Activated naive CD4-positive, alpha-beta T cell treated with anti-CD3 and anti-CD28 coated beads for 36 hours (primary cell): ENCODE measurements at places on chromosomes 6 and 20. TPM values are rescaled to one million over a fixed set of nuclear protein-coding genes. Genes with fewer than 3 reads are reported as not detected.

GRCh38 chr6:40328986-40329545 is 258.1 kb downstream of the LRFN2 start:
- no peak for DNase-seq

Gene BTBD3
- 7.2 TPM for total RNA-seq

Gene TMEM74B
- total RNA-seq, result not detected

- no peak for DNase-seq
Measured at GRCh38 chr20:48502016-48502415, 325.8 kb downstream of the PREX1 start.

Gene MEI4
- not detected for total RNA-seq

Gene SYNDIG1
- total RNA-seq, result not detected

GRCh38 chr6:25366903-25367545 is 87.8 kb downstream of the CARMIL1 start:
- DNase-seq, result peak; percentile 65

DNA sequence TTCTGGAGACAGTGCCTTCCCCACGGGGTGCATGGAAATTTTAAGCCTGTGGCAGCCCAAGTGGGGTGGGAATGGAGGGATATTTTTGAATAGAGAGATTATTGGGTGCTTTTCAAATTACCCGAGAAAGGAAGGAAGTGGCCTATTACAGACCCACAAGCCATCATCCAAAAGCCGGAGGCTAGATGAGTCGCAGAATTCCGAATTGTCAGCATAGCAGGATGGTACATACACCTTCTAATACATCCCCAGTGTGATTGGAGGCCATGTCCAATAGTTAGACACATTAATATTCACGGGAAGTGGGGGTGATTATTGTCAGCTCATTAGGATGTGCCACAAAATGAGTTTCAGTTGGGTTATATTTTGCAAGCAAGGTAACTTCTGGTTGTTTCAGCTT is 133.0 kb downstream of the FIG4 start:
- no peak for DNase-seq

- no peak for DNase-seq
Measured at GRCh38 chr20:25044660-25045342, 13.1 kb downstream of the ACSS1 start.

DNA sequence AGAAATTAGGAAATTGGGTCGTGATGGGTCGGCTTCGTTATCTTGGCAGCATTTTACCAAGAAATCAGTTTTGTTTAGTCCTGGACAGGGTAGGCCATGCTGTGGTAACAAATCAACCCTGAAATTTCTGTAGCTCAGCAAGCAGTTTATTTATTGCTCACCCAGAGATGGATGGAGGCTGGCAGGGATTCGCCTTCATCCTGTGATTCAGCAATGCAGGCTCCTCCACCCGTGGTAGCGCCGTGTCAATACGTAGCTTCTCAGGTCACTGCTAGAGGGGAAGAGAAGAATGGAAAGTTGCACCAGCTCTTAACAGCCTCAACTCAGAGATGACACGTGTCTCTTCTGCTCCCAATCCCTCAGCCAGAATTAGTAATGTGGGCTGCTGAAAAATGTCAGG is 157.0 kb upstream of the SGK1 start:
- DNase-seq, result no peak

- no peak for DNase-seq
Measured at GRCh38 chr6:36954262-36954931, at the start of gene PI16. TSS of gene PI16 (plus strand) at chr6:36954738. CDS start at chr6:36954761, 23 bp downstream.

Gene OR2J3
- not detected for total RNA-seq

DNA sequence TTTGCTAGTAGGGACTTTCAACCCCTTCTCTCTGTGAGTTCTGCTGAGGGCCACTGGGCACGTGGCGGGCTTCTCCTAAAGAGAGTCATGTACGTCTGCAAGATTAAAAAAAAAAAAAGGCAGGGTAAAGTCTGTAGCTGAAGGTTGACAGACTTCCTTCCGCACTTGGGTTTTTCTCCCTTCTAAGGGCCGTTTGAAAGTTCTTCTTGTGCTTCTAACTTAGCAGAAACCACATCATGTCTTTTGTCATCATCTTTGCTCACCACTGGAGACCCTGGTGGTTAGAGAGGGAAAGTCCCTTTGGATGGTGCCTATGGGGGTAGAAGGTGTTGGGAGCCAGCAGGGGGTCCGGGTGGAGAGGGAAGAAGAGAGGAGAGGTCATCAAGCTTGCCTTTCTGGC is 31.4 kb downstream of the PRDM1 start:
- peak; percentile 75 for DNase-seq

Gene ETV7
- 0.67 TPM for total RNA-seq

- DNase-seq, result no peak
Measured at GRCh38 chr20:5143851-5144250, 17.0 kb downstream of the CDS2 start.

DNA sequence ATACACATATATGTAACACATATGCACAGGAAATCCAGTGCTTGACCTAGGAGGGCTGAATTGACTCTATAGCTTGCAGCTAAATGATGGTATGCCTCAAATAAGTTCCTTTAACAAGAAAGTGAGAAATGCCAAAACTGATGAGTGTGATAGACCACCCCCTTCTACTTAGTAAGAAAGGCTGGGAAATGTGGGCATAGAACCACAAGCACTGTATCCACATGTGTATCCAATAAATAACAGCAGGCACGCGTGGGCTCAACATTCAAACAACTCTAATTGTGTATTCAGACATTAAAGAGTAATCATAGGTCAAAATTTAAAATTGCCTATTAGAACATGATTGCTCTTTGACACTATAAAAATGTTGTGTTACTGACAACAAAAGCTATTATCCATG is 54.1 kb downstream of the FAM83B start:
- DNase-seq, result no peak

Gene GNAS-AS1
- total RNA-seq, result 1.6 TPM

Gene SOX18
- not detected for total RNA-seq

- peak; percentile 75 for DNase-seq
Measured at GRCh38 chr20:44911264-44911921, 1.5 kb downstream of the PABPC1L start.

GRCh38 chr20:24157213-24157612 is 168.6 kb upstream of the GGTLC1 start:
- DNase-seq, result no peak

- DNase-seq, result no peak
Measured at GRCh38 chr20:32474967-32475811, 109.9 kb downstream of the NOL4L start.

DNA sequence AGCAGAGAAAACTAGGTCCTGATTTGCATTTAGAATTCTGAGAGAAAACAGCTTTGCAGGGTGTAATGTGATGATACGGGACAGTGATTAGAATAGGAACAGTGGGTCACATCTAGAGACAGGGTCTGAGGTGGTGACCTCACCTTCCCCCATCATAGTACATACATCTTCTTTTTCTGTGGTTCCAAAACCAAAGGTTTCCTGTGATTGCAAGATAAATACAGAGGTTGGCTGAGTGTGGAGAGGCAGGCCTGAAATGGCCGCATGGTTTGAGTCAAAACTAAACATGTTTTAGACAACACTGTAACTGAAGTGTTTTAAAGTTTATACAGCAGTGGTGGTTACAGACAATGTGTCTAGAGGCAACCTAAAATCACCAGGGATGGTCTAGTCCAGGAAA is 10.4 kb upstream of the NT5DC1 start:
- no peak for DNase-seq

Gene SNAP25
- not detected for total RNA-seq

Gene PAK5
- not detected for total RNA-seq

Gene NT5E
- total RNA-seq, result 1.4 TPM

Gene SOX4
- total RNA-seq, result 0.69 TPM

- no peak for DNase-seq
Measured at GRCh38 chr6:56329271-56330050, 82.1 kb upstream of the COL21A1 start.

- DNase-seq, result no peak
Measured at GRCh38 chr6:129447198-129447565, 262.8 kb downstream of the ARHGAP18 start.

- DNase-seq, result no peak
Measured at GRCh38 chr20:14219801-14220461, 117.5 kb downstream of the FLRT3 start.

- DNase-seq, result no peak
Measured at GRCh38 chr6:90072935-90073464, 178.7 kb downstream of the GJA10 start.

DNA sequence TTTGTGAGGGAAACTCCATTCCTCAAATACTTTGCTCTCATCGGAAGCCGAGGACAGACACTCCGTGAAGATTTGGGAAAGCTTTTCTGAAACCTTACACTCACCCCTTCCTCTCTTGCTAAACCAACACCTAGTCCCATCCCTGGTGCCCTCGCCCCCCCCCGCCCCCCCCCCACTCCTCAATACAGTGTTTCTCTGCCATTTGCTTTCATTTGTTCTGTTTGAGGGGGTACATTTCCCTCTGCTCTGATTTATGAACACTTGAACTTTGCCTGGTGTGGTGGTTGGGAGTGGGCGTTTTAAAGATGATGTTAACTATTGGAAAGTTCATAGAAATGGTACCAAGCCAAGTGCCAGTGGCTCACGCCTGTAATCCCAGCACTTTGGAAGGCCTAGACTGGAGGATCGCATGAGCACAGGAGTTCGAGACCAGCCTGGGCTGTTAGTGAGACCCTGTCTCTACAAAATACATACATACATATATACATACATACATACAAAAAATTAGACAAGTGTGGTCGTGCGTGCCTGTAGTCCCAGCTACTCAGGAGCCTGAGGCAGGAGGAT is 1.1 kb downstream of the RAB32 start:
- no peak for DNase-seq

GRCh38 chr20:7703551-7703961 is 236.7 kb downstream of the HAO1 start:
- DNase-seq, result no peak

- DNase-seq, result no peak
Measured at GRCh38 chr6:154567695-154568220, 57.3 kb upstream of the CNKSR3 start.

- no peak for DNase-seq
Measured at GRCh38 chr6:146968041-146968760, 236.0 kb upstream of the STXBP5 start.
